ENCODE measurements at places on chromosomes 6 and 20.

DNA sequence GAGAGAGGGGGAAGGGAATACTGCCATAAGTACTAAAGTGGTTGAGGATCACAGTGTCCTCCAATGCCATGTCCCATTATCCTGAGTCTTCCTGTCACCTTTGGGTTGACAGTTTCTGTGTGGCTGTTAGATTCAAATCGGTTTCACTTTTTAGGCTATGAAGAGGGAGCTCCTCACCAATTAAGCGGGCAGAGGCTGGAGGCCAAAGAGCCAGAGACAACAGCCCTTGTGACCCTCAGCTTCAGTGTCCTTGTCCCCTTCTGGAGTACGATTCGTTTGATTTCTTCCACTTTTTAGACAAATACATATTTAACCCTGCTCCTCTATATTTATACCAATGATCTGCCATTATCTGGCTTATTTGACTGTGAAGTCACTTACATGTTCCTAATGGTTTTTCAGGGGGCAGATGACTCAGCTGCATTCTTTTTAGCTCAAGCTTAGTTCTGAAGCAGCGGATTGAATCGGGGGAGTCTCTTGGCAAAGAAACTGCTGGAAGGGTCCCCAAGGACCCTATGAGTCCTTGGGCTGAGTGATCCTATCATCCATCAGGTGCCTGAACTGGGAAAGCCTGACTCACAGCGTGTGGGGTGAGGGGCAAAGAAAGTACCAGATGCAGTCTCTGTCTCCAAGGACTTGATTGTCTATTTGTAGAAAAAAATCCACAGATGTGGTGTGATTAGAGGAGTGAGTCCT lies 18.2 kb downstream of the FERMT1 start:
- DNase-seq = no peak

GRCh38 chr20:2283706-2284423 lies 11.9 kb upstream of the TGM3 start:
- no peak for DNase-seq

DNA sequence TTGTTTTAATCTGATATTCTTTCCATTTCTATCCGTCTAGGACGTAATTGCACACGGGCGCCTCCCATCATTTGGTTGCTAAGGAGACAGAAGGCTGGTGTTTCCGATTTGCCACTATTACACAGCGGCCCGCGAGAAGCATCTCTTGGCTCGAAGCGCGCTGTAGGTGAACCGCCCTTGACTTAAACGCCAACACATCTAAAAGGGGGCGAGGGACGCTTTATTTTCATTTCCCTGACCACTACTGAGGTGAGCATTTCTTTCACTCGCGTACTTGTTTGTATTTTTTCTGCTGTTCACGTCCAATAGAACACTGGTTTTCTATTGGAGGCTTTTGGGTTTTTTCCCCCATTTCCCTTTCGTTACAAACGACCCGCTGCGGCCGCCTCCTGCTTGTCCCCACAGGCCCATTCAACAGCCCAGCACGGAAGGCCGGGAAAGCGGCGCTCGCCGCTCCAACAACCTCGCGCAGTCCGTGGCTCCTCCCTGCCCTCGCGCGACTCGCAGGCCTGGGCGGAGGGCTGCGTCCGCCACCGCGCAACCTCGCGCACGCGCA lies 505 bp upstream of the WRNIP1 start:
- peak; percentile 80 for DNase-seq

DNA sequence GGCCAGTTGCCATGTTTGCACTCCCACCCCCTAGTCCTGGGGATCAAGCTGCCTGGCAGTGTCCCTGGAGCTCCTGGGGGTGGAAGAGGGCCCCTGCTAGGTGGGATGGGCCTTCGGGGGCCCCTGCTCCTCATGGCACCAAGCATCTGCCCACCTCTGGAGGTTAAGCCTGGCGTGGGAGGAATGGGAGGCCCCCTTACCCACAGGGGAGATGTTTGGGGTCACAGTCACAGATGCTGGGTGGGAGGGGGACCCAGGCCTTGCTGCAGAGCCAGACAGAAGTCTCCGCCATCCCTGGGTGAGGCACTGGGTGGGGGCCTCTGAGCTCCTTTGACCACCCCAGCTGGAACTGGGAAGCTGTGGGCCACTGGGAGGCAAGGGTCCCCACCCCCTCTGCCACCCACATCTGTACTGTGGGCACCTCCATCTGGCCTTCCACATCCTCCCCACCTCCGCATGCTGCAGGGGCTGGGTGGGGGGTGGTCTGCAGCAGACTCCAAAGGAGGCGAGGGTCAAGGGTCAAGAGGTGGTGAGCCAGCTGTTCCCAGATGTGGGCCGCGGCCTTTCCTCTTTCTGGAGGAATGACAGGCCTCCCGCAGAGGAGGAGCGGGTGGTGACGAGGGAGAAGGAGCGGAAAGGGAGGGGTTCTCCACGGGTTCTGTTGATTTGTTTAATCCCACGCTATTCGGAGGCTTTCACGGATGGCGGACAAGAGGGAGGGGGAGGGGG lies 41.5 kb downstream of the YTHDF1 start:
- no peak for DNase-seq

DNA sequence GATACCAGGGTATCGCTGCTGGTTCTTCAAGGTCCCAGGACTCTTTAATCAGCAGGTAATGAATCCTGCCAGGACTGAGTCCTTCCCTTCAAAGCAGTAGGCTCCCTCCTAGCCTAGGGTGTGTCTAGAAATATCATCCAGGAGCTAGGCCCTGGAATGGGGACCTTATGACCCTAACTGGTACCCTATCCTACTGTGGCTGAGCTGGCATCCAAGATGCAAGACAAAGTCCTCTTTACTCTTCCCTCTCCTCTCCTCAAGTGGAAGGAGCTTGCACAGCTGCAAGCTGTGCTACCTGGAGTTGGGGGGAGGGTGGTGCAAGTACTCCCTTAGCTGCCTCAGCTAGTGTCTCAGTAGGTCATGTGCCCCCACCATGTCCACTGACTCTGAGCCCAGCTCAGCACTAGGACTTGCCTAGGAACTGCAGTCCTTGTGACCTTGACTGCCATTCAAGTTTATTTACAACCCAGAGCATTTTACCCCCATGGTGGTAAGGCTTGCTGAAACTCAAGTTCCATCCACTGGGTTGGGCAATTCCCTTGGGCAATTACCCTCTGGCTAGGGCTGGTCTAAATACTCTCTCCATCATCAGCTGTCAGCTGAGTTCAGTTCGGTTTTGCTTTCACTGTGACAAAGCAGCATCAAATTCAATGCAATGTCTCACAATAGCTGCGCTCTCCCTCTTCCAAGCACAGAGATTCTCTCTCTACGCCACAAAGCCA lies 48.4 kb upstream of the TOP1 start:
- DNase-seq = no peak

GRCh38 chr6:127608554-127609270 lies 31.7 kb downstream of the C6orf58 start:
- no peak for DNase-seq

- DNase-seq = no peak
Measured at GRCh38 chr6:13554929-13555333, 19.5 kb upstream of the SIRT5 start.

GRCh38 chr6:35400901-35401311 lies 51.2 kb upstream of the FANCE start:
- no peak for DNase-seq

- DNase-seq = no peak
Measured at GRCh38 chr6:87791982-87792381, 89.9 kb upstream of the AKIRIN2 start.

GRCh38 chr6:89048985-89049384 lies 31.6 kb upstream of the PNRC1 start:
- DNase-seq = no peak

DNA sequence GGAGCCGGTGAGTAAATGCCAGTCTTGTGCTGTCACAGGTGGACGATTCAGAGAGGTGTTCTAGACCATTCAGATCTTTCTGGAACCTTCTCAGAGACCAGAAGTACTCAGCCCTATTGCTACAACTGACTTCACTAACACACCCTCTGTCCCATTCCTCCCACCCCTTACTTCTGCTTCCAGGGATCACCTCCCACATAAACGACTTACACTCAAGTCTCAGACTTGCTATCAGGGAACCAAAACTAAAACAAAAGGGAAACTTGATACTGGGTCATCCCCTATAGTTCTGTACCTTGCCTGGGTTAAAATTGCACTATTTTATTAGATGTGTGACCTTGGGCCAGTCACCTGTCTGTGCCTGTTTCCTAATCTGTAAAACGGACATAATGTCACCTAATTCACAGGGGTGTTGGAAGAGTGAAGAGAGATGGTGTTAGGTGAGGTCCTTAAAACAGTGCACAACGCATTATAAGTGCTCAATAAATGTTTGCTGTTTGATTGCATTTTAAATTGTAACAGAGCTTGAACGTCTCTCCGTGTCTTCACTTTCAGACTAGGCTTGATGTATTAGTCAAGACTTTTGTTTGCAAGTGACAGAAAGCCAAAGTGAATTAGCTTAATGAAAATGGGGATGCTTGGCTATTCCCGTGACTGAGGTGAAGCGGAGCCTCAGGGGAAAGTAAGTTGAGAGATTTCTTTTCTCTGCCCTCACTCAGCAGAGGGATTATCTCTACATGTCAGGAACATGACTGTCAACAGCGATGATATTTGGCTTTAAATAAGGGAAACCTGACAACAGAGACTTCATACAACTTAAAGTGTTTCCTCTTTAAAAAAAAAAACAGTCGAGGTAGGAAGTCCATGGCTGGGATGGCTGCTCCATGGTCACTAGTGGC lies 3.0 kb upstream of the SRXN1 start:
- no peak for DNase-seq

DNA sequence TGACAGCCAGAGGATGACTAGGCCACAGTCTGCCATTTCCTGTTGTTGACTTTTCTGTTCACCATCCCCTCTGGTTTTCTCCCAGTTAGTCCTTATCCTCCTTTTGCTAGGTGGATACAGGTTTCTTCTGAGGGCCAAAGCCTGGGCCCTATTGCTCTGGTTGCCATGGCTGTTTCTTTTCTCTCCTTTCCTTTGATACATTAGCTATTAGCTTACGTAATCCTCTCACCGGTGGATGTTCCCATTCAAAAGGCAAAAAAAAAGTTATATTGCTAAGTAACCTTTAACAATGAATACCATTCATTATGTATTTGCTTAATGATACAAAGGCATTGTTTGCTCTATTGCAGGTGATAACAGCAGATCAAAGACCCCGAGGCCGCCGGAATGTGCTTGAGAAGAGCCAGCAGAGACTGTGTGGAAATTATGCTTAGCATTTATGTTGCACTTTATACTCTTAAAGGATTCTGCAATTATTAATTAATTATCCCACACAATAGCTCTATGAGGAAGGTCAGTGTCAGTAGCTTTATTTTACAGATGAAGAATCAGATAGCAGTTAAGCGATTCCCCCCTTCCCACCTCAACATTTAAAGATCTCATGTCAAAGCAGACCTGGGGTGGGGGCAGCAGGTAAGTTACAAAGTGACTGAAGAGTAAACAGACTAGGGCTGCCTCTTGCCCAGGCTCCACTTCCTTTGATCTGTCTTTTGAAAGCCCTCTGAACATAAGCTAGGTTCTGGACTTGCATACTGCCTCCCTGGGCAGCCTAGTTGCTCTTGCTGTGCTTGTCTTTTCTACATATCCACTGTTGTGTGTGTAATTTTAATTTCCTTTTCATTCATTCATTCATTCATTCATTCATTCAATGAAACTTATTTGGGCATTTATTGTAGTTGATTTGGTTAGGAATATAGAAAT lies 14.5 kb upstream of the TFB1M start:
- no peak for DNase-seq

- no peak for DNase-seq
Measured at GRCh38 chr6:85408039-85408438, 41.8 kb upstream of the NT5E start.

- no peak for DNase-seq
Measured at GRCh38 chr20:64139199-64140060, 24.8 kb upstream of the MYT1 start.

DNA sequence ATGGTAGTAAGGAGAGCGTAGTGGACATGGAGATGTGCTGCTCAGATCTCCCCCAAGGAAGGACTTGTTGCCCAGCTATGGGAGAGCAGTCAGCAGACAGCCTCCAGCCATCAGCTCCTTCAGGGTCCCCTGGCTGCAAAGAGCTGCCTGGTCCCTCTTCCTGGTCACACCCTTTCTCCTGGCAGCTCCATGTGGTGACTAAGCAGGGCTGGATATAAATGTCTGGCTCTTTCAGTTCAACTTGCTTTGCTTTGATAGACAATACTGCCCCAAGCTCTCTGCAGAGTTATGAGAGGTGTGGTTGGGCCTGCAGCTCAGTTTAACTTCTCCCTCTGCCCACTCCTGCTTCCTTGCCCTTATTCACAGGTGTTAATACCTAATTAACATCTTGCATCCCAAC lies 64.1 kb upstream of the DDR1 start:
- DNase-seq = no peak

DNA sequence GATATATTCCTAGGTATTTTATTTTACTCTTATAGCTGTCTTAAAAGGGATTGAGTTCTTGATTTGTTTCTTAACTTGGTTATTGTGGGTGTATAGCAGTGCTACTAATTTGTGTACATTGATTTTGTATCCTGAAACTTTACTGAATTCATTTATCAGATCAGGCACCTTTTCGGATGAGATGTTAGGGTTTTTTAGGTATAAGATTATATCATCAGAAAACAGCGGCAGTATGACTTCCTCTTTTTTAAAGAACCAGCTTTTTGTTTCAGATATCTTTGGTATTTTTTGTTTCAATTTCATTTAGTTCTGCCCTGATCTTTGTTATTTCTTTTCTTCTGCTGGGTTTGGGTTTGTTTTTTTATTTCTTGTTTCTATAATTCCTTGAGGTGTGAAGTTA lies 382.4 kb upstream of the ADGRB3 start:
- DNase-seq = no peak

- peak; percentile 15 for DNase-seq
Measured at GRCh38 chr20:33081411-33082154, 2.1 kb downstream of the BPIFB4 start.

DNA sequence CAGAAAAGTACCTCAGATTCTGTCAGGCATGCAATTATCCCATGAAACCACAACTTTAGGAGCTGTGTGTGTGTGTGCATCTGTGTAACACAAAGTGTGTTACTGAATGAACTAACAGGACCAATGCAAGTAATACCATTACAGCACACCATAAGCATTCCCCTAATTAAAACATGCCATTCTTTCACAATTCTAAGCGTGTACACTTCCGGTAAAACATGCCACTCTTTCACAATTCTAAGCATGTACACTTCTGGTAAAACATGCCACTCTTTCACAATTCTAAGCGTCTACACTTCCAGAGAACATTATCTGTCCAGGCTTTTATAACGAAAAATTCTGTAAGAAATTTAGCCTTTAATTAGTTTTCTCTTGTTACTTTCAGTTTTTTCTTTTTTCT lies 238.2 kb downstream of the GMDS start:
- DNase-seq = no peak

- no peak for DNase-seq
Measured at GRCh38 chr6:125513978-125514377, 212.2 kb upstream of the HDDC2 start.

DNA sequence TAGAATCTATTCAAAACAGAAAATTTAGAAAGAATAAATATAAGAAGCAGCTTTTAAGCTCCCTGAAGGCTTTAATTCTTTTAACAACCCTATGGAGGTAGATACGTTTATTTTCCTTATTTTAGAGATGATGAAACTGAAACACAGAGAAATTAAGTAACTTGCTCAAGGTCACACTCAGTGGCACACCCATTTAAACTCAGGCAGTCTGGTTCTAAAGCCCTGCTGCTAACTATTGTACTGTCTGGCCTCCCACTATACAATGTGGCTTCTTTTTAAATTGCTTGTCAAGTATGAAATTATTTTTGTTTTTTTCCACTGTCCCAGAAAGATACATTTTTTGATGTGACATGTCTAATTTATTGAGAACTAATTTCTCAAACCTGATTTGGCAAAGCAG lies 55.7 kb downstream of the FAM217A start:
- peak; percentile 38 for DNase-seq

GRCh38 chr20:59331721-59332329 lies 31.4 kb downstream of the EDN3 start:
- DNase-seq = no peak

Measured in AML-193 (cell line).